IMR-90 (cell line): ENCODE measurements at places on chromosomes 16 and 17.

GRCh38 chr17:74542166-74542565 lies 3.7 kb downstream of the CD300C start:
- H3K27ac ChIP-seq = no peak overlapping the region
- H3K4me3 ChIP-seq = no peak overlapping the region
- no peaks in the 10 kb centered on the region for H3K36me3 ChIP-seq
- H3K27me3 ChIP-seq = no peaks in the 10 kb centered on the region

- H3K36me3 ChIP-seq = peaks cover 63% of the 10 kb centered on the region
These were observed 5.9 kb upstream of the CD68 start for GRCh38 chr17:7573324-7574080.

- no peak for DNase-seq
- no peak overlapping the region for H3K4me3 ChIP-seq
- H3K27ac ChIP-seq = no peak overlapping the region
- H3K36me3 ChIP-seq = no peaks in the 10 kb centered on the region
These were observed 74.6 kb downstream of the SYCE1L start for GRCh38 chr16:77273815-77274214.

GRCh38 chr17:8938933-8939332 lies 26.6 kb downstream of the PIK3R5 start:
- H3K4me3 ChIP-seq = no peak overlapping the region
- H3K27ac ChIP-seq = no peak overlapping the region
- H3K4me1 ChIP-seq = no peaks in the 10 kb centered on the region
- DNase-seq = no peak
- no peaks in the 10 kb centered on the region for H3K27me3 ChIP-seq
- H3K36me3 ChIP-seq = no peaks in the 10 kb centered on the region

GRCh38 chr17:8967861-8968260 lies 2.4 kb upstream of the PIK3R5 start:
- H3K27me3 ChIP-seq = no peaks in the 10 kb centered on the region
- DNase-seq = no peak
- no peak overlapping the region for H3K4me3 ChIP-seq

GRCh38 chr17:52524096-52524637 lies 365.7 kb upstream of the CA10 start:
- no peaks in the 10 kb centered on the region for H3K27me3 ChIP-seq
- H3K4me1 ChIP-seq = no peaks in the 10 kb centered on the region
- no peak for DNase-seq
- H3K27ac ChIP-seq = no peak overlapping the region

DNA sequence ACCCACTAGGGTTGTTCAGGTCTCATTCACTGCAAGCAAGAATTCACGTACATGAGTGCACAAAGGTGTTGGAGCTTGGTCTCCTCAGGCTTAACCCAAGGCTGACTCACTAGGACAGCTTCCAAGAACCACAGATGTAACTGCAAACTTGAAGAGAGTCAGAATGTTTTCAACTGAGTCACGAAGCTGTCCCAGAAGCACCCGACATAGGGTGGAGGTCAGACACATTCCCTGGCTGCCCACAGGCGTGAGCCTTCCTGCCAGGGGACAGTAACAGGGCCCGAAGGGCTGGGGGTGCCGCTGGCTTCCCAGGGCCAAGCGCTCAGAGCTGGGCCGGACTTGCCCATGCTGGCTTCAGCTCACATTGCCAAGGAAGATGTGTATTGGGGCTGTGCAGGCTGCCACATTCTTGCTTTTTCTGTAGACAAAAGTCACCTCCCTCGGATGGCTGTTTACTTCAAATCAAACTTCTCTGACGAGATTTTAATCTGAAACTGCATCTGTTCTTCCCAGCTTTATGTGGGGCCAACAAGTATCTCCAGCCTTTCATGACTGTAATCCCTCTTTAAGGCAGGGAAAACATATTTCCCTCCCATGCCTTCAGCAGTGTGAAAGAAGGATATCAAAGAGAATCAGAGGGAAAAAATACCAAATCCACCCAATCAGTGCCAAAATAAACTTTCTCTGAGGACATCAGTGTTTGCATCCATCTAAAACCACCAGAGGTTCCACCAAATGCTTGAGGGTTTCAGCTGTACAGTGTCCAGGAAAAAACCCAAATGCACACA lies 14.3 kb downstream of the CMTM3 start:
- H3K4me3 ChIP-seq = no peak overlapping the region
- no peaks in the 10 kb centered on the region for H3K27me3 ChIP-seq
- peak overlapping the region; percentile 62 for H3K27ac ChIP-seq

- H3K27me3 ChIP-seq = no peaks in the 10 kb centered on the region
- DNase-seq = no peak
- H3K27ac ChIP-seq = no peak overlapping the region
- H3K4me3 ChIP-seq = no peak overlapping the region
These were observed 7.4 kb upstream of the B9D1 start for GRCh38 chr17:19369846-19370492.

- H3K4me1 ChIP-seq = no peaks in the 10 kb centered on the region
- DNase-seq = no peak
- H3K36me3 ChIP-seq = no peaks in the 10 kb centered on the region
- no peaks in the 10 kb centered on the region for H3K27me3 ChIP-seq
These were observed 16.1 kb upstream of the KCNJ2 start for GRCh38 chr17:70153210-70153609.

DNA sequence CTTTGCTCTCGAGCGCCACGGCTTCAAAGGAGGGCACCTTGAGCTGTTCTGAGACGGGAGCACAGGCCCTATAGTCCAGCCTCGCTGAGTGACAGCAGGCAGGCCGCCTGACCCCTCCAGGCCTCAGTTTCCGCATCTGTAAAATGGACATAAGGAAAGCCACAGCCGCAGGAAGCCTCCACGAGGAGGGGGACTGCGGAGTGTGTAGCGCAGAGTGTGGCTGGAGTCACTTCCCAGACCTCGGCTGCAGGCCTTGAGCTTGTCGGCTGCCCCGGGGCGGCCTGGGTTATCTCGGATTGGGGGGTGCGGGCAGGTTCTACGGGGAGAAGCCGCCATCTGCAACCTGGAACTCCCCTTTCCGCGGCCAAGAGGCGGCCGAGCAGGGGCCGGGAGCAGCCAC lies 40.8 kb downstream of the ZFPM1 start:
- no peak for DNase-seq
- H3K27me3 ChIP-seq = no peaks in the 10 kb centered on the region
- H3K27ac ChIP-seq = no peak overlapping the region
